ENCODE measurements at places on chromosomes 7 and 10. TPM values are rescaled to one million over a fixed set of nuclear protein-coding genes. Genes with fewer than 3 reads are reported as not detected.

DNA sequence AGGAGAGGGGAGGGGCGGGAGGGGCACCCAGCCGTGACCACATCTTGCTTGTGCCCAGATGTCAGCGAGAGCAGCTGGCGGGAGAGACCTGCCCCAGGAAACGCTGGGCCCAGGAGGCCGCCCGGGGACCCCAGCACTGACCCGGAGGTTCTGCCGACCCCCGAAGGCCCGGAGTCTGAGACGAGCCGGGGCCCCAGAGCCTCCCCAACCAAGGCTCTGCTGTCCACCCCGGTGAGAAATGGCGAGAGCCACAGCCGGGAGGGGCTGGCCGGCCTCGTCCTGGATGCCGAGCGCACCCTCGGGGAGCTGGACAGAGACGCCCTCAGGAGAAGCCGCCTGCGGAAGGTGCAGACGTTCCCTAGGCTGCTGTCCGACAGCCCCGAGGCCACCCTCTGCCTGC lies 25.9 kb downstream of the KNDC1 start:
- DNase-seq = no peak
- H3K4me3 ChIP-seq = no peak overlapping the region
- H3K4me1 ChIP-seq = peaks cover 8% of the 10 kb centered on the region
- no peaks in the 10 kb centered on the region for H3K27me3 ChIP-seq
- no peak overlapping the region for H3K27ac ChIP-seq

GRCh38 chr10:71089162-71089561 lies 123.2 kb upstream of the UNC5B start:
- H3K4me3 ChIP-seq = no peak overlapping the region
- peaks cover 4% of the 10 kb centered on the region for H3K27me3 ChIP-seq
- H3K4me1 ChIP-seq = no peaks in the 10 kb centered on the region
- no peaks in the 10 kb centered on the region for H3K36me3 ChIP-seq
- no peak for DNase-seq
- H3K27ac ChIP-seq = no peak overlapping the region

DNA sequence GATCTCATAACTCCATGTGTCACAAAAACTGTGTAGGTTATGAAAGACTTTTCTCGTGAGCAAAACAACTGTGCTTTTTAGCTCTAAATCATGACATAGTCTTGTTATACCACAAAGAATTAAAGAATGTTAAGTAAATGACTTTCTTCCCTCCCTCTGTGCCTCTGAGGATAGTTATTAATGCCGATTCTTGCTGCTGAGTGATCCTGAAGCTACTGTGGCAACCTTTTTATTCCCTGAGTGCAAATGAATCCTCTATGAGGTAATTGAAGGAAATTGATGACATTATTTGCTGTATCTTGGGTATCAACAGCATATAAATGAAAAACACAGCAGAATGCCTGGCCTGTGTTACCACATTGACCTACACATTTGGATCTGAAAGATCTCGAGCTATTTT lies 142.2 kb upstream of the HDAC9 start:
- no peaks in the 10 kb centered on the region for H3K36me3 ChIP-seq
- no peak overlapping the region for H3K4me3 ChIP-seq
- no peak for DNase-seq
- H3K27me3 ChIP-seq = no peaks in the 10 kb centered on the region
- H3K27ac ChIP-seq = no peak overlapping the region
- H3K4me1 ChIP-seq = no peaks in the 10 kb centered on the region

GRCh38 chr7:11716185-11716584 lies 115.8 kb downstream of the THSD7A start:
- no peak overlapping the region for H3K27ac ChIP-seq
- no peaks in the 10 kb centered on the region for H3K27me3 ChIP-seq
- no peaks in the 10 kb centered on the region for H3K4me1 ChIP-seq
- no peak for DNase-seq
- no peaks in the 10 kb centered on the region for H3K36me3 ChIP-seq

DNA sequence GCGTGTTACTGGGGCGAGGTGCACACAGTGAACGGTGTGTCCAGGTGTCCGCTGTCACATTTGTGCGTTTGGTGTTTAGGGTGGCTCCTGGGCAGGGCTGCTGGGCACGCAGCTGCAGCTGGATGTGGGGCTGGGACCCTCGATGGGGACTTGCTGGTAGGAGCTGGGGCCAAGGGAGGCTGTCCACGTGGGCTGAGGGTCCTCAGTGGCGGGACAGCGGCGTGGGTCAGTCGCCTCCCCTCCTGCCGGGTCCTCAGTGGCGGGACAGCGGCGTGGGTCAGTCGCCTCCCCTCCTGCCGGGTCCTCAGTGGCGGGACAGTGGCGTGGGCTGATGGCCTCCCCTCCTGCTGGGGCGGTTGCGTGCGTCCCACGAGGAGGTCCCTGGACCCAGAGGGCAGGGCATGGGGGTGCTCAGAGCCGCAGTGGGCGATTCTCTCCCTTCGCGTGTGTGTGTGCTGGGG lies 68.5 kb downstream of the INPP5A start:
- no peaks in the 10 kb centered on the region for H3K27me3 ChIP-seq
- H3K36me3 ChIP-seq = no peaks in the 10 kb centered on the region
- no peak overlapping the region for H3K4me3 ChIP-seq

The OR13A1 gene
- polyA plus RNA-seq = 0.06 TPM

The SP8 gene
- polyA plus RNA-seq = not detected

The PAPOLB gene
- polyA plus RNA-seq = 0.03 TPM
